ENCODE measurements at places on chromosomes 16 and 17.
A peak's percentile ranks its signal among the peaks of the same experiment; 100 is the strongest.

- no peak for DNase-seq
Measured at GRCh38 chr16:4431023-4431422, 5.4 kb downstream of the DNAJA3 start.

DNA sequence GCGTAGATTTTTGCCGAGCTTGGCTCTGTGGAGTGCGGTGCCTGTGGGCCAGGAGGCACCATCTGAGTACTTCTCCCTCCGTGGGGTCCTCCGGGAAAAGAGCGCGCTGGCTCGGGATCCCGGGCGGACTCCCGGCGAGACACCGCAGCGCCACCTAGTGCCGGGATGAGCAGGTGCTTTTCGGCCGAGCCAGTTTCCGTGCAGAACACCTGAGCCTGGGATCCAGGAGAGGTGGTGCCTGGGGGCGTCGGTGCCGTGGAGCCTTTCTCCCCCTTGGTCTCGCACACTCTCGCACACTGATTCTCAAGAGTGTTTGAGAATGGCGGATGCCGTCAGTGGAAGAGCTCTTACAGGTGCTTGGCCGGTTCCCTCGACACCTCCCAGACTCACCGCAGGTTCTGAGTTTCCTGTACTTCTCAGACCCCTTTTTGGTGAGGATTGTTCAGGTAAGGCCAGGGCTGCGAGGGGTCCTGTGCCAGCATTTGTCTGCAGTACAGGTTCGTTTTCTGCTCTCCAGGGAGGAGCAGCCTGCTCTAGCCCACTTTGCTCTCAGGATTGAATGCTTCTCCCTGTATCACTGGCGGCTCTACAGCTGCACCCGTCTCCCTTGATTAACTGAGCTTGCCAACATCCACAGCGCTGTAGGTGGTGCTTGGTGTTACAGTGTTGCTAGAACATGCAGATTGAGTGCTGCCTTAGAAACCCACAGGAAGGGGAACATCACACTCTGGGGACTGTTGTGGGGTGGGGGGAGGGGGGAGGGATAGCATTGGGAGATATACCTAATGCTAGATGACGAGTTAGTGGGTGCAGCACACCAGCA lies 23.3 kb downstream of the TBCD start:
- peak; percentile 30 for DNase-seq

DNA sequence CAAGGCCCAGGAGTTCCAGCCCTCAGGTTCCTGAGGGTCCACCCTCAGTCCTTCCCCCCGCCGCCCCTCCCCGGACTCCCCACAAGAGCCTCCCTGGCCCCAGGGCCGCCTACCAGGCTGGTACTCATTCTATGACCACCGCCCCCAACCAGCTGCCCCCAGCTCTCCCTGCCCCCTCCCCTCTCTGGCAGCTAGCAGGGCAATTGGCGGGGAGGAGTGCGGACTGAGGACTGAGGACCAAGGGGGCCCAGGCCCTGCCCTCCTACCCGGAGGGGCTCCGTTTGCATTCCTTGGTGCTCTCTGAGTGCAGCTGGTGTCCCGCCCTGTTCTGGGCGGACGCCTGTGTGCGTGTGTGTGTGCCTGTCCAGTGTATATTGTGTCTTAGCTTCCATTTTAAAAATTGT lies 19.1 kb downstream of the UNC13D start:
- no peak for DNase-seq

DNA sequence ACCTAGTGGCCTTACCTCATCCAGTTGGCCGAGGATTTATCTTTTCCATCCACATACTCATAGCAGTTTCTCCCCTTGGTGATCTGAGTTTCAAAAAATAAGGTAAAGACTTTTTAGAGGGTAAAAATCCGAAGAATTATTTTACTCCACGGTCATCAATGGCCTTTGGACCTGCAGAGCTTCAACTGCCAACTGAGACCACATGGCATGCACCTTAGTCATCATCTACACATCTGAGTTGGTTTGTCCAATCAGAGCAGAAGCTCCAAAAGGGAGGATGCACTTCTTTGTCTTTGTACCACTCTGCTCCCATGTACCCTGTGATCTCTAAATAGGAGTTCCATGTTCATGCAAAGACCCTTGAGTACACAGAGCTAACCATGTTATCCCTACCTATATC lies 15.7 kb downstream of the PRDM7 start:
- DNase-seq, result no peak

DNA sequence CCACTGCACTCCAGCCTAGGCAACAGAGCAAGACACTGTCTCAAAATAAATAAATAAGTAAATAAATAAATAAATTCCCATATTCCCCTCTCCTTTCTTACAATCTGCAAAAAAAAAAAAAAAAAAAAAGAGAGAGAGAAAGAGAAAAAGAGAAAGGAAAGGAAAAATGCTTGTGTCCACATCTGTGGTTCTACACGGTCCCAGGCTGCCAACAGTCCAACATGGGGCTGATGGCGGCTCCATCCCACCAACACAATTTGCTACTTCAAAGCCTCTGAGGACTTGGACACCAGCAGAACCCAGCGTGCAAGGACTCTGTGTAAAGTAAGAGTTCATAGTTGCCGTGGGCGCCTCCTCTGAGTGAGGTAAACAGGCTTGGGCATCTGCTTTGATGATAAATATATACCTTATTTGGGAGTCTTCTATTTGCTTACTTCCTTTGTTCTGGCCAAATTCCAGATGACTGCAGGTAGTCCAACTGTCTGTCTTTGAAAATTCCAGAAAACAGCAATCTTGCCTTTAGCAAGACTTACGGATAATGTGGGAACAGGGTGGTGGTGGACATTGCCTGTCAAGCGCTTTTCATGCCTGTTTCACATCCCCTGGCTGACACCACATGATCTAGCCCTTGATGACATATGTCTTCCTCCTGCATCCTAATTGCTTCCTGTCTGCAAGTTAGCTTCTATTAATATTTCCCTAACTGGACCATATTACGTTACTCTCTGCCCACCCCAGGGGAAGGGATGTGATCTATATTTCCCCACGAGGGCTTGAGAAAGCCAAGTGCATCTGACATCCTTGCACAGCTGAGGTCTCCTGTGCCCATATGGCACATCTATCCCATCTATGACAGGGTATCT lies 10.1 kb downstream of the LITAF start:
- DNase-seq, result no peak

DNA sequence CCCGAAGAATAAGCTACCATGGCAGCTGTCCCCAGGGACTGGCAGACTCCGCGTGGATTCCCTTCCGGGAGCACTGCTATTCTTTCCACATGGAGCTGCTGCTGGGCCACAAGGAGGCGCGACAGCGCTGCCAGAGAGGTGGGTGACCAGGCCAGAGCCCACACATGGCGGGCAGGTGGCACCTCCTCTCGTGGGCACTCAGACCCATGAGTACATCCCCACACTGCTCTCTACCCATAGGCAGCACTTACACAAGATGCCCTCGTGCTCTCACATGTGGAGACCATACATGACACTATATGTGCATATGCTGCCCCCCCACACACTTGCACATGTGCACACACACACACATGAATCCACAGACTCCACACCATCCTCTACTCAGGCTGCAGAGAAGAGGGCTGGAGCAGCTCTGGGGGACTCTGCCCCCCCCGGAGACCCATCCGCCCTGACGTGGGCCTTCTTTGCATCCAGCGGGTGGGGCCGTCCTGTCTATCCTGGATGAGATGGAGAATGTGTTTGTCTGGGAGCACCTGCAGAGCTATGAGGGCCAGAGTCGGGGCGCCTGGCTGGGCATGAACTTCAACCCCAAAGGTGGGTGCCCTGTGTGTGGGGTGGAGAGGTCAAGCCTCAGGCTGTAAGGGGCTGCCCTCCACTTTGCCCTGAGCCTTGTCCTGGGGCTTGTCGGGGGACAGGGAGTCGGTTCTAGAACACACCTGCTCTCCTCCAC lies 62.9 kb downstream of the MRC2 start:
- peak; percentile 11 for DNase-seq

DNA sequence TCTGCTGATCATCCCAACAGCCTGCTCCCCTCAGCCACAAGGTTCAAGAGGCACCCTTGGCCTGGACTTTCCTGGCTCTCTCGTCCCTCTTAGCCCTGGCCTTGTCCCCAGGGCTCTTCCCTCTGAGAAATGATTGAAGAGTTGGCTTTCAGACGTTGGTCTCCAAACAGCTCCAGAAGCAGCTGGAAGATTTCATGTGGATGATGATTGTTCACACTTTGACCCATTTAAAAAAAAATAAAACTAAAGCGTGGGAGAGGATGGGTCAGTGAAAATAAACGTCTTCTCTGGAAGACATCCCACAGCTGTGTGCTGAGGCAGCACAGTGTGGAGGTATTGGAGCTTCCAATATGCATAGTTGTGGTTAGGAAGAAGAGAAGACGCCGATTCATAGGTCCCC lies 54.7 kb upstream of the CDH11 start:
- DNase-seq, result no peak

GRCh38 chr17:42562388-42563142 lies 617 bp downstream of the COASY start:
- DNase-seq, result no peak

DNA sequence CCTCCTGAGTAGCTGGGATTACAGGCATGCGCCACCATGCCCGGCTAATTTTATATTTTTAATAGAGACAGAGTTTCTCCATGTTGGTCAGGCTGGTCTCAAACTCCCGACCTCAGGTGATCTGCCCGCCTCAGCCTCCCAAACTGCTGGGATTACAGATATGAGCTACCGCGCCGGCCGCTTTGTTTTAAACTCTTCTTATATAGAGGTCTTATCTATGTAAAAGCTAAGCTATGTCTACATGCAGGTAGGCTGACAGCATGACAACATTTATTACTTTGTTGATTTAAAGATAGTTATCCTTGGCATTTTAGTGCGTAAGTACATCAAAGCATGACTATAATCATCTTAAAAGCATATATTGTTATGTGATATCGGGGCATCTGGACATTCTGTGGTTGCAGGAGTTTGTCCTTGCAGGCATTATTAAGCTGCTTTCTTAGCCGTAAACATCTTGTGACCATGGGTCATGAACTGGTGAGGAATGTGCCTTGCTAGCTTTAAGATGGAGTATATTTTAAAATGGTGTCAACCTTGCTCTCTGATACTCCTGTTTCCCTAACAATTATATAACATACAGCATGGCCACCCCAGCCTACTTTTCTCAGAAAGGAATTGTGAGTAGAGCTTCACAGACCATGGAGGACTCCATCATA lies 45.8 kb upstream of the TAOK1 start:
- no peak for DNase-seq

DNA sequence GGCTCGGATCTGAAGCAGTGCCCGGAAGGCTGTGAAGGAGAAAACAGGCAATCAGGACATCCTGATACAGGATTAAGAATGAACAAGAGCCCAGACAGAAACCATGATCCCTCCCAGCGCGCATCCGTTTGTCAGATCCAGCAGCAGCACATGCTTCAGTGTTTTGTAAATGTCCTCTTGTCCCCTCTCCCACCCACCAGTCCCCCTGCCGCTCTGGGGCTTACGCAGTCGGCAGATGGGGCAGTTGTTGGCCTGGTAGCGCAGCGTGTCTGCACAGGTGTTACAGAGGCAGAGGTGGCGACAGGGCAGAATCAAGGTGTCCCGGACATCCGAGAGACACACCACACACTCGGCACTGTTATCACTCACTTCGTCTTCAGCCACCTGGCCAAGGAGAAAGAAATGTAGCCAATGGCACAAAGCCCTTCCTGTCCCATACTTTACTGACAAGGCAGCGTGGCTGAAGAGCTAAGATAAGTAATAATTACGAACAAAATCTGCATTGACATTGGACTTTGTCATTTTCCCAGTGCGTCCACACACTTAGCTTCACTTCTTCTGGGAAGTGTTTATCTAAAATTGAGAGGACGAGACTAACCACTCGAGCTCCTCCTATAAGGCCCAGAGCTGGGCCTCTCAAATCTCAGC lies 20.7 kb upstream of the FOXJ1 start:
- DNase-seq, result no peak

DNA sequence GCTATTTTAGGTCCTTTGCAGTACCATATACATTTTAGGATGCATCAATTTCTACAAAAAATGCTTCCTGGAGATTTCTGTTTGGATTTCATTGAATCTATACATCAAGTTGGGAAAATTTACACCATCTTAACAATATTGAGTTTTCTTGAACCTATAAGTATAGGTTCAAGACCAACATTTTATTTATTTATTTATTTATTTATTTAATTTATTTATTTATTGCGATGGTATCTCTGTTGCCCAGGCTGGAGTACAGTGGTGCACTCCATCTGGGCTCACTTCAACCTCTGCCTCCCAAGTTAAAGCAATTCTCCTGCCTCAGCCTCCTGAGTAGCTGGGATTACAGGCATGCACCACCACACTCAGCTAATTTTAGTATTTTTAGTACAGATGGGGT lies 125.0 kb upstream of the HS3ST2 start:
- DNase-seq, result no peak

DNA sequence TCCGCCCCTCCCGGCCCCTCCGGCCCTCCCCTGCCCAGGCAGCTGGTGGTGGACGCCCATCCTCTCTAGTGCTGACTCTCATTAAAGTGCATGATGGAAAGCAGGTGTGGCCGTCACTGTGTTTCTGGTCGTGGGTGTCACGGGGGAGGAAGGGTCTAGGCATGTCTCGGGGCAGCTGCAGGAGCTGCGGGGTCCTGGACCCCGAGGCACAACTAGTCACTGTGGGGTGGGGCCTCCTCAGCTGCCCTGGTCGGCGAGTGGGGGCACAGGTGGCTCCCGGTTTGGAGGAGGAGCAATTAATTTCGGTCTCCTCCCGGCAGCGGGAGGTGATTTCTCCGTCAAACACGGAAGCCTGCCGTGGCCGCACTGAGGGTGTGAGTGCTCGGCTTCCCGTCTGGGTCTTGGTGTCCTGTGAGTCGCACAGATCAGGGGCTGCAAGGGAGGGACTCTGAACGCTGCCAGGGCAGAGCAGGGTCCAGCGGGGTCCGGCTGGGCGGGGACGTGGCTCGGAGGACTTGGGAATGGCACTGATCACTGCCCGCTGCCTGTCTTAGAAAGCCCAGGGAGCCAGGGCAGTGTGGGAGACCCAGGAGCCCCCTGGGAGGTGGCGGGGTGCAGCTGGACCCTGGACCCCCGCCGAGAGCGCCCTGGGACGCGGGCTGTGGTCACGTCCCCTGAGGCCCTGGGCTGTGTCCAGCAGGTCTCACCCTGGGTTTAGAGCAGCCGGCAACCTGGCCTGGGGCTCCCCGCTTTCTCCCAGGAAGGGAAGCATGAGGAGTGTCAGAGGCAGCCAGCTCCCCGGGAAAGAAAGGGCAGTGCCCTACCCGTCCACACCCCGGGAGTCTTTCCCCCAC lies 3.3 kb downstream of the TPSD1 start:
- no peak for DNase-seq

DNA sequence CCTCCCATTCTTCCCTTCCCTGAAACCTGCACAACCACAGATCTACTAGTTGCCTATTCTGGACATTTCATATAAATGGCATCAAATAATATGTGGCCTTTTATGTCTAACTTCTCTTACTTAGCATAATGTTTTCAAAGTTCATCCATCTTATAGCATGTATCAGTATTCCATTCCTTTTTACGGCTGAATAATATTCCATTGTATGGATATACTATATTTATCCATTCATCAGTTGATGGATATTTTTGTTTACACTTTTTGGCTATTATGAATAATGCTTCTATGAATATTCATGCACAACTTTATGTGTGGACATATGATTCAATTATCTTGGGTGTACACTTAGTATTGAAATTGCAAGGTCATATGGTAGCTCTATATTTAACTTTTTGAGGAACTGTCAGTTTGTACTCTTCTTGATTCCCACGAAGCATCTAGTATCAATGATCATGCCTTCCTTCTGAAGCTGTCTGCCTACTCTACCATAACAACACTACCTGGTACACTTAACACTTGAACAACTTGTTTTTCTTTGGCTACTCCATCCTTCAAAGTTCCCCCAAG lies 12.7 kb upstream of the CHD3 start:
- DNase-seq, result no peak

- DNase-seq, result no peak
Measured at GRCh38 chr17:7404737-7405349, 946 bp upstream of the TMEM256 start.

- no peak for DNase-seq
Measured at GRCh38 chr17:75548813-75549212, 23.3 kb downstream of the LLGL2 start.

GRCh38 chr17:41660221-41660711 lies 28.4 kb upstream of the EIF1 start:
- DNase-seq, result no peak

Measured in NCI-H1930 (cell line).